Pancreas (tissue), 10 donors: ENCODE measurements at places on chromosomes 16 and 17. TPM values are rescaled to one million over a fixed set of nuclear protein-coding genes. Genes with fewer than 3 reads are reported as not detected.

GRCh38 chr16:30456302-30456701 lies 10.6 kb upstream of the SEPHS2 start:
- DNase-seq: no peak

DNA sequence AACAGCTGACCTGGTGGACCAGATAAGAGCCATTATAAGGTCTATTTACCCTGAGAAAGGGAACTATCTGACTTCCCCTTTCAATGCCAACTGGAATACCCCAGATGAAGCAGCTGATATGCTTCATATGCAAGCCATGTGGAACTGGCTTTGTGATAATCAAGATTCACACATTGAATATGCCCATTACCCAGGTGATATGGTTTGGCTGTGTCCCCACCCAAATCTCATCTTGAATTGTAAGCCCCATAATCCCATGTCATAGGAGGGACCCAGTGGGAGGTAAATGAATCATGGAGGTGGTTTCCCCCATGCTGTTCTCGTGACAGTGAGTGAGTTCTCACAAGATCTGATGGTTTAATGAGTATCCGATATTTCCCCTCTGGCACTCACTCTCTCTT lies 42.1 kb downstream of the IKZF3 start:
- no peak for DNase-seq

- DNase-seq: peak; percentile 45
Observed at GRCh38 chr17:72602517-72603419, 481.9 kb downstream of the SOX9 start.

- DNase-seq: no peak
Observed at GRCh38 chr17:40932608-40933007, 4.8 kb downstream of the KRT23 start.

The TP53TG3 gene
- total RNA-seq: not detected

The TGFB1I1 gene
- total RNA-seq: 8.3 TPM

The KRTAP2-3 gene
- total RNA-seq: not detected
